ENCODE measurements at places on chromosomes 16 and 17. TPM values are rescaled to one million over a fixed set of nuclear protein-coding genes. Genes with fewer than 3 reads are reported as not detected.

HBM gene
- not detected for total RNA-seq

SKAP1 gene
- not detected for total RNA-seq

ARL5C gene
- total RNA-seq, result not detected

CDR2L gene
- total RNA-seq, result 15.2 TPM

PRR35 gene
- total RNA-seq, result 0.11 TPM

HAP1 gene
- 0.11 TPM for total RNA-seq

KCNH6 gene
- not detected for total RNA-seq

RAMP2 gene
- not detected for total RNA-seq

ST6GALNAC1 gene
- total RNA-seq, result not detected

CD300LB gene
- total RNA-seq, result not detected

OR1A1 gene
- total RNA-seq, result not detected

CD300A gene
- not detected for total RNA-seq

KRT27 gene
- total RNA-seq, result not detected

ABCA3 gene
- total RNA-seq, result 1.6 TPM

IL17C gene
- total RNA-seq, result not detected

Data from articular chondrocyte of knee joint (primary cell).